Retina (tissue), 1 donor: ENCODE measurements at places on chromosomes 1 and 21.

GRCh38 chr1:233060461-233060994, 110.1 kb downstream of the NTPCR start:
- DNase-seq = peak; percentile 31

- no peak for DNase-seq
Measured at GRCh38 chr1:222583079-222583478, 6.7 kb downstream of the TAF1A start.

DNA sequence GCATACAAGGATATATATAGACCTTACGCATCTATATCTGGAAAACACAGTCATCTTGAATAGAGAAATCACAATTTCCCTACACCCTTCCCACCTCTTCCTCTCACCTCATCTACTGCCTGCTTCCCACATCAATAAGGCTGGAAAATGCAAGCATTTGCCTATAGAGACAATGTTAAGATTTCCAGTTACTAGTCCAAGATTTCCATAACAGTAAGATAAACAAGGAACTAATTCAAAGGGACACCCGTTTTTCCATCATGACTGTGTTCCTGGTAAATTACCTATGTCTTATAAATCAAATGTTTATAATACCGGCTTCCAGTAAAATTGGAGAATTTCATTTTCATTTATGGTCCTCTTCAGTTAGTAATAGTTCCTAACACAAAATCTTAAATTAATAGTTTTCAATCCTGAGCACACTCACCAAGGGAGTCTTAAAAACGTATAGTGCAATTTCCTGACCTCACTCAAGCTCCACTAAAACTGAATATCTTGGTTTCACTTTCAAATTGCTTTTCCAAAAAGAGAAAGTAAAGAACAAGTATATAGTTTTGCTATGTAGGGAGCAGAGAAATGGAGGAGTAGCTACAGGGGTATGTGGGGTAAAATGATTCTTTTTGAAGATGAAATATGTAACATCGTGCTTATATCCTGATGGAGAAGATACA, 398.7 kb downstream of the PLPP3 start:
- no peak for DNase-seq

DNA sequence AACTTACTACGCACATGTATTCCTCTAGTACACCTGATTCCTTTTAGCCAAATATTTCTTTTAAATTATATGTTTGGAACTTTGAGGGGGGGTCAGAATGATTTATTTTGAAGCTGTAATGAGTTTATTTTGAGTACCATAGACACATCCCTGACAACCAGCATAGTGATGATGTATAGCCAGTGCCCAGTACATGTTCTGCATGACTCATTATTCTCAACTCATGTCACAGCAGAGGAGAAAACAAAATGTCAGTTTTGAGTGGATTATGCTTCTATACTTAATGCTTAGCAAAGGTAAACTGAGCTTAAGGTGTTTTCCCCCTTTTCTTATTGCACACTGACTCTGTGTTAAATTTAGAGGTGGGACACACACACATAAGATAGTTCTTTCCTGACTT, 22.4 kb upstream of the LEPR start:
- DNase-seq = no peak

DNA sequence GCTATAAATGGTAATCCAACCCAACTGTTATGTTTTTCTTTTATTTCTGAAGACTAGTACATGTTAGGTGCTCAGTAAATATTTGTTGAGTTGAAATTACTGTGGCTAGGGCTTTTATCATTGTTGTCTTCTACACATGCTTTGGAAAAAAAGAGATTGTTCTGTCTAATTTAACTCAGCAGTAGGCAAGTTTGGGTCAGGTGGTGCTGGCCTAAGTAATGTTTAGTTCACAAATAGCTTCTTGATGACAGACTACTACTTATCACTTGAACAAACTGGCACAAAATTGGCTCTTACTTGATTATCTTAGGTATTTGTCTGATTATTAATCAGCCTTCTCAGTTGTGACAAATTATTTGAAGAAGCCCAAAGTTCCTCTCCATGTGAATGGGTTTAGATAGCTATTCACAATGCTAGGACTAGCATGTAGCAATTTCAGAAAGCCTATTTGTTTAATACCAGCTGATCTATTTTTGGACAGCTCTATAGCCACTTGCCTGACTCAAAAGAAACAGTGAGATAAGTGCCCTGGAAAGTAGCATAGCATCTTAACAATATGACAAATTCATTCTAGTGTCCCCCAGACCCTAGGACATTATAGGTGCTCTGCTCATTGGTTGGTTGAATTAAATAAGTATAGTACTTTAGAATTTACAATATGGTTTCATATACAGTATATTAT, 32.6 kb downstream of the TMEM200B start:
- DNase-seq = no peak

DNA sequence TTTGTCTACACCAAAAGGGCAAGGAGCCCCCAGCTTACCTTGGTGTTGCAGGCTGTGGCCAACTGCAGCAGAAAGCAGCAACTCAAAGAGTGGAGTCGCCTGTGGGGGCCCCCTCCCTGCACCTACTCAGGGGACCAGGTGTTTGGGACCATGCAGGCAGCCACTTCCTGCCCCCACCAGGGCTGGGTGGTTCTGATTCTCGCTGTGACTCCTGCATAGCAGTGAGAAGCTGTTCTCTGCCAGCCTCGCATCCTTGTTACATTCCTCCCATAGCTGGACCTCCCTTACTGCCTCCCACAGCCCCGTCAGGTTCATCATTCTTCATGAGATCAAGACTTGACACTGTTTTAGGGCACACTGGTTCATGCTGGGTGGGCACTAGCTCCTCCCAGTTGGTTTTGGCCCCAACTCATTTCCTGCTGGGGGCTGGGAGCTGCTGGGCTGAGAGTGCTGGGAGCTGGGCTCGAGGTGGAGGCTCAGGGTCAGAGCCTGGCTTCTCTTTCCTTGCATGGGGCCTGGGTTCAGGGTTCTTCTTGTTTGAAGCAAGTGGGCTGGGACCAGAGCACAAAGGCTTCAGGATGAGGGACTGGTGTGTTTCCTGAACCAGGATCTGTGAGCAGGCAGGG, 146.9 kb upstream of the C1orf174 start:
- DNase-seq = no peak

- no peak for DNase-seq
Measured at GRCh38 chr1:235745503-235746136, 96.0 kb upstream of the GNG4 start.

GRCh38 chr1:228452194-228453021, 34.8 kb upstream of the RNF187 start:
- DNase-seq = no peak

GRCh38 chr1:77333501-77333900, 51.7 kb downstream of the AK5 start:
- no peak for DNase-seq

DNA sequence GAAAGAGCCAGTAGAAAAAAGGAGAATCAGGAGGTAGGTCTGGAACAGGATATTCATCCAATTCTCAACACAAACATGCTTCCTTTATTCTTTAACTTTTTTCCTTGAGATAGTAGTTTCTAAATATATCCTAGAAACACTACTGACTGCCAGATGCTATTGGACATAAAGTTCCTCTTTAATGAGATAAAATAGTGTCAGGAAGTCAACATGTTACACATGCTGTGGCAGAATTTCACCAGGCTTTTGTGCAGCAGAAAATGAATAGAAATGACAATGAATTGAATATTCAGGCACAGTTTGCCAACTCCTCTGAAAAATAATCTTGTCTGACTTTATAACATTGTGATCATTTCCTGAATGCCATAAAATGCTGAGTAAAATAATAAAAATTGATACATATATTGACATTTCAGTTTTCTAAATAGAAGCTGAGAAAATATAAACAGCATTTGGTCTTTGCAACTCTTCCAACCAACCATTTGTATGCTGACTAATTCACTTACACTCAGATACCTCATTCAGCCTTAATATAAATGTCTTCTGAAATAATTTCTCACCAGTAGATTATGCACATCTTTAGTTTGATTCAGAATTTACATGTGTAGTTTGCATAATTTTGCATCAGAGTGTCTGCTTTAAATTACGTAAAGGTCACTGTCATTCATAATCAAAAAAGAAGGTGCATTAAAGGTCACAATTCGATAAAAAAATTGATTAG, 486.1 kb upstream of the ADGRL2 start:
- DNase-seq = no peak

DNA sequence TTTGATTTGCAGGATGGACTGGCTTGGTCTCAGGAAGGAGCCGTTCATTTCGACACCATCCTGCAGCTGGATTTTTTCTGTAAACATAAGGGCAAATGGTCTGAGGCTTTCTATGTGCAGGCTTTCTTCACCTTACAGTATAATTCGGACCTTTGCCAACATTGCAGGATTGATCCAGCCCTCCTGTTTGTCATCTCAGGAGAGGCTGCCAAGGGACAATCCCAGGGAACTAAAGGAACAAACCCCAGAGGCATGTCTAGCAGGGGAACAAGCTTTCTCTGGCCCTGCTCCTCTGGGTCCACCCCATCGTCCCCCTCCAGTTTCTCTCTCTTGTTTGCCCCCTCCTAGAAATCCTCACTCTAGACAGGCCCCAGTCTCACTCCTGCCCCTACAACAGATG, 24.8 kb upstream of the GBP6 start:
- DNase-seq = no peak

DNA sequence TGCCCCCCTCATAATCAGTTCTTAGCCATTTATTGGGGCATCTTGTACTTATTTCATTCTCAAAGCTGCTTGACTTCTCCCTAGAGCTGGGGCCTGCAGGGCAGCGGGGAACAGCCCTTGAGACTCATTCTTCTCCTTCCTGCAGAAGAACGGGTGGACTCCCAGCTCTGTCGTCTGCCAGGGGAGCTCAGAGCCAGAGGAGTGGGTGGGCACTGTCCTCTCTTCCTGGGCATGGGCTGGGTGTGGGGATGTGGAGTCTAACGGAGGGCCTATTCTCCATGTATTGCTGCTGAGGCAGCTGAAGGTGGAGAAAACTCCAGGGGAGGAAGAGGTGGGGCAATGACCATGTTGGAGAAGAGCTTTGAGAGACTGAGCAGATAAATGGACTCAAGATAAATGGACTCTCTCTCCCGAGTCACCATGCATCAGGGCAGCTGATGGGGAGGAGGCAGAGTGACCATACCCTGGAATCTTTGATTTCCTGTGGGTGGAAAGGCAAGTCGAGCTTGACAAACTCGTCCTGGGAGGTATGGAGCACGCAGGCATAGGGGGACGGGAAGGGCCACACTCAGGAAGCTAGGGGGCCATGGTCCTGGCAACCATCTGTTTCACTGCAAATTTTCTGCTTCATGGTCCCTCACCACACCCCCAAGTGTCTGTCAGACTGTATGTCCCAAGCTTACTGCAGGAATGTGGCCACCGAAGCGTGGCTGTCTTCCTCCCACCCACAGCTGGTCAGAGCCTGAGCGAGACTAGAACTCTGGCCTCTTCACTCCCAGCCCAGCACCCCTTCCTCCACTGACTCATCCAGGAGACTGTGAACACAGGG, 56.9 kb upstream of the ATP2B4 start:
- no peak for DNase-seq

DNA sequence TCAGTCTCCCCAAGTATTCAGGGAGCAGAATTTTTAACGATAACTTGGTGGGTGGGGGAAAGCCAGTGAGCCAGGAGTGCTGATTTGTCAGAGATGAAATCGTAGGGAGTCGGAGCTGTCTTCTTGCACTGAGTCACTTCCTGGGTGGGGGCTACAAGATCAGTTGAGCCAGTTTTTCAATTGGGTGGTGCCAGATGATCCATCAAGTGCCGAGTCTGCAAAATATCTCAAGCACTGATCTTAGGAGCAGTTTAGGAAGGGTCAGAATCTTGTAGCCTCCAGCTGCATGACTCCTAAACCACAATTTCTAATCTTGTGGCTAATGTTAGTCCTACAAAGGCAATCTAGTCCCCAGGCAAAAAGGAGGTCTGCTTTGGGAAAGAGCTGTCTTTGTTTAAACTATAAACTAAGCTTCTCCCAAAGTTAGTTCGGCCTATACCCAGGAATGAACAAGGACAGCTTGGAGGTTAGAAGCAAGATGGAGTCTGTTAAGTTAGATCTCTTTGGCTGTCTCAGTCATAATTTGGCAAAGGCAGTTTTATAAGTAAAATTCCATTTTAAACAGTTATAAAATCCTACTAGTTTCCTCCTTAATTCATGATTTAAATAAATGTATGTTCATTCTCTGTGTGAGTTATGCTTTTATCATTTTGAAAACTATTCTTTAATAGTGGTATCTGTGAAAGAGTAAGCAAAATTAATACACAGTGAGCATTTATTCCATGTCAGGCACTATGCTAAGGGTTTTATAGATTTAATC, 51.7 kb downstream of the SLC16A1 start:
- DNase-seq = no peak

DNA sequence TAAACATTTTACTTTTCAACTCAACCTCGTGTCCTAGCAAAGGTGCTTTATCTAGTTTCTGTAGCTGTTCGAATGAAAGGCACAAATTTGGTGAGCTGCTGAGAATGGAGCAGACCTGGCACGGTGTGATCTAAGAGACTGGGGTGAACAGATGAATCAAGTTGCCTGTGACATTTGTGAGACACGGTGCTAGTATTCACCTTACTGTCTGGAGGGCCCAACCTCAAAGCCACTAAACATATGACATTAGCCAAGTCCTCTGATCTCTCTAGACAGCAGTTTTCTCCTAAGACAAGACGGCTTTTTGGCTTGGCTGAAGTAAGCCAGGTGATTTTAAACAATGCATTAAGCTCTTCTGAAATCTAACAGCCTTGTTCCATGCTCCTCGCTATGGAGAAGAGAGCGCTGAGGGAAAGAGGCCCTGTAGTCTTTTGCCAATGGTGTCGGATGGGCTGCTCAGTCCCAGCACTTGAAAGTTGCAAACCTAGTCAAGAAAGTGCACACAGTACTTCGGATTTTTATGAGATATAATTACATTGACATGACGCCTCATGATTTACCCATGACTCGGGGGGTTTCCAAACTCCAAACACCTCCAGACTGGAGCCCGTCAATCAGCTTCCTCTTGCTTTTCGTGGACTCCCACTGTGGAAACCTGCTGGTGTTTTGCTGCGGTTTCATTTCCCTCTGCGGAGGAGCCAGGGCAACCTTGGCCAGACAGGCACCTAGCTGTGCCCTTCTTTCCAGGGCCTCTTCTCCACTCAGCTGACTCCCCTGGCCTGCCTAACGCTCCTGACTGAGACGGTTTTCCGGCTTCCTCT, 794 bp upstream of the TOR3A start:
- no peak for DNase-seq

DNA sequence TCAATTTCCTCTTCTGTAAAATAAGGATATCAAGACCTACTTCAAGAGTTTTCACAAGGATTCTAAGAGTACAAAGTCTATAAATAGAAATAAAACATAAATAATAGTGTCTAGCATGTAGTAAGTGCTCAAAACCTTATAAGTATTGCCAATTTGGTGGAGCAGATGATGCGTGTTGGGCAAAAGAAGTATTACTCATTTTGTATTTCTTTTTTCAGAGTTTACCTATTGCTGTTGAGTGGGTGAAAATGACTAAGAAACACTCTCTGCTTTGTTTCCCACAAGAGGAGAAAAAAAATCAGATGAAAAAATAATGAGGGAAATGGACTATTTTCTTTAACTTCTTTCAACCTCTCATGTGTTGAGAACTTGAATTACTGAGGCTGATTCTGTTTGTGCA, 103.3 kb upstream of the KCNK2 start:
- no peak for DNase-seq

- DNase-seq = no peak
Measured at GRCh38 chr1:70963374-70963773, 84.2 kb downstream of the PTGER3 start.

GRCh38 chr1:94884106-94884505, 42.8 kb downstream of the CNN3 start:
- peak; percentile 40 for DNase-seq
